ENCODE measurements at places on chromosomes 4 and X.

DNA sequence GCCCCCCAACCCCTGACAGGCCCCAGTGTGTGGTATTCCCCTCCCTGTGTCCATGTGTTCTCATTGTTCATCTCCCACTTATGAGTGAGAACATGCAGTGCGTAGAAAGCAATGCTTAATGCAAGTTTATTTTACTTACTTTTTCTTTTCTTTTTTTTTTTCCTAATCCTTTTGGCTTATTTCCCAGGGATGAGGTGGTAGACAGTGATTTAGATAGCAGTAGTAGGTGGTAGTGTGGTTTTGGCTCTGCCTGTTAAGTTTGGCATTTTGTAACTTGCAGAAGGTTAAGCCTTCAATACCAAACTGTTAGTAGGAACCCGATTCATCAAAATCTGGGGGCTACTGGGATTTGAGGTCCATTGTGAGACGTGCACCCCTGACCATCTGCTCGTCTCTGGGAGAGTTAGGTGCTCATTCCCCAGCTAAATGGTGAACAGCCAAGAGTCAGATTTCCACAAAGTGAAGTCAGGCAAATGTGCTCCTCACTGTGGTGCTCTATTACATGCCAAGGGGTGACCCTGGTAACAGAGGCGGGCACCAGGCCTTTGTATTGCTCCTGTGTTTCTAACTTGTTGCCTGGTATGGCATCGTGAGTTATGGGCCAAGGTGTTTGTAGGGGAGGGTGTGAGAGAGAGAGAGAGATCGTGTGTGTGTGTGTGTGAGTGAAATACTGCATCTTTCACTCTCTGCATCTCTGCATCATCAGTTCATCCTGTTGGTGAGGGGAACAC is 70.3 kb downstream of the PHOX2B start:
- DNase-seq: no peak

GRCh38 chr4:182277377-182277776 is 34.2 kb downstream of the TENM3 start:
- no peak for DNase-seq

- no peak for DNase-seq
Measured at GRCh38 chr4:145626623-145626982, 7.4 kb downstream of the MMAA start.

DNA sequence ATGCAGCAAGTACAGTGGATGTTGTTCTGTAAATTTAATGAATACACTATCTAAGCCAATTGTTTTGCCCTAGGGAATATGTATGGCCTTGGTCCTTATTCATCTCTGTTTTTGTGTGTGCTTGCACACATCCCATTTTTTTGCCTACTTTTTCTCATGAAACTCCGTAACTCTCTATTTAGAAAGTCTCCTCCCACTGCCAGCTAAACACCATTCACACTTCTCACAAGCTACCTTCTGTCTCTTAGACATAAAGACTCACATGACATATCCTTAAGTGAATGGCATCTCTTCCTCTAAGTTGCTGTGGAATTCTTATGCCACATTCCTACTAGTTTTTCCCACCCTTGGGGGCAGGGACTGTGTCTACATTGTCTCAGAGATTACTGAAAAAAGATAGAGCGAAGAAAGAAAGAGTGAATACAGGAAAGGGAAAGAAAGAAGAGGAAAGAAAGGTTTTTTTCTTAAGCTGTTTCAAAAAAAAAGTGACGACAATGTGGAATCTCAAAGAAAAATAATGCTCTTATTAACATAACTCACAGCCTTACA is 117.5 kb downstream of the ATG4A start:
- no peak for DNase-seq
